ENCODE measurements at places on chromosomes 7 and 10. TPM values are rescaled to one million over a fixed set of nuclear protein-coding genes. Genes with fewer than 3 reads are reported as not detected.

The MMP21 gene
- total RNA-seq, result not detected

The EPHA1 gene
- 4.7 TPM for total RNA-seq

The C10orf95 gene
- total RNA-seq, result not detected

The GALNT17 gene
- 42.0 TPM for total RNA-seq

DNA sequence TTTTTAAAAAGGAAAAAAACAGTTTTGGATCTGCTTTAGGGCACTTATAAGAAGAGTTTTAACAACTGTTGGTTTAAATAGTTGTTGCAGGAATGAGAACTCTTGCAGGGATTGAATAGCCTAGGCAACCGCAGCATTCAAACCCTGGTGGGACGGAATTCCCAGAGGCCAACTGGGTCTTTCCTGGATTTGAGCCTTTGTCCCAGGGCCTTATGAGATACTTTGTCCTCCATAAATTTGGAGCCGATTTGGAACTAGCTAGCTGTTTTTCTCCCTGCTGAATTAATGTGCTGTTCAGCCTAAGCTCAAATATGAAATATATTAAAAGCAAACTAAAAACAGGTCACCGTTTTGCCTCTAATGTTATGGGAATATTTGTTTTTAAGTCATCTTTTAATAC lies 109.6 kb downstream of the LRMDA start:
- DNase-seq, result no peak

DNA sequence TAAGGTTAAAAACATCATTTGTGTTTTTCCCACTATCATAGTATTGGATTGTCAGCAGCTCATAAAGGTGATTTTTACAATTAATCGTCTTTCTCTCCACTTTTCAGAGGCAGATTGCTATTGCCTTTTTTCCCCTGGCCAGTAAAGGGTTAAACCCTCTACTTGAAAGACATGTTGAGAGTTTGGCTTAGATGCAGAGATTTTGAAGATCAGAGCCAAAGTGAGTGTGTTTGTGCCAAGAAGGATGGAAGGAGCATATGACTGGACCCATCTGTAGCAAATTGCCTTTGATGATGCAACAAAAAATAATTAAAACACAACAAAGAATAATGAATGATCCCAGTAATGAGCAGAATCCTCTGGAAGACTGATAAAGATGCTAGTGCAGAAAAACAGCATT lies 373.1 kb downstream of the MALRD1 start:
- DNase-seq, result no peak

GRCh38 chr10:103042129-103042528 lies 124.0 kb downstream of the CNNM2 start:
- DNase-seq, result no peak

GRCh38 chr10:84397735-84398144 lies 69.4 kb downstream of the CCSER2 start:
- DNase-seq, result no peak

DNA sequence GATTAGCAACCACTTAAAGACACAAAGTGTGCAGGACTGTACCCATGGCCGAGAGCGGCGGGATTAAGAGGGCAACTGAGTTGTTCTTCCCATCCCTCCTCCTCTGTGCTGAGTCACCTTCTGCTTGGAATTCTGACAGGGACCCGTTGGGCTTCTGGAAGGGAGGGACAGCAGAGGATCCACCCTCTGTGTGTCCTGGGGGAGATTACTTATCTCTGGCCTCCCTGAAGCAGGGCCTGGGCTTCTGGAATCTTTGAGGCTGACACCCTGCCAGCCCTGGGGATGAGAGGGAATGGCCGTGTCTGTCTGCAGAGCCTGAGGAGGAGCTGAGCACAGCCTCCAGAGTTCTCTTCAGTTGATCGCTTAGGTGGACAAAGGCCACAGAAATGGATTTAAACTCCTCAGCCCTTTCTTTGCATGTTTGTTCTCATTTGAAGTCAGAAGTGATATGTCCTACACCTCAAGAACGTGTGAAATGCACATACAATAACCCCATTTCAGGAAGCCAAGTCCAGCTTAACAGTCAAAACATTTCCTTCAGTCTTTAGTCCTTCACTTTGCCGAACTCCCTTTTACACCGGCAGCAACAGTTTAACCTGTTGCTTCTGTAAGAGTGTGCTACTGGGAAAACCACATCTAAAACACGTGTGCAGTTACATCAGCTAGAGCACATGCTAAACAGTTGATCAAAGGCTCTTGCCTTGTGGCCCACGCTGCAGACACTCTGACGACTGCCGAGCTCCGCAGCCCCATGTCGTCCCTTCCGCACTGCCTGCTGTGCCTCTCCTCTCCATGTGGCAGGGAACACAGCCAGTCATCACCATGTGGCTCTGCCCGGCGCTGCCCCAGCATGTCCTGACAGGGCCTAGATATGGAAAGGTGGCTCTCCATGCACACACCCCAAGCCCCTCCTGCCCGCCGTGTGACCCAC lies 55.7 kb downstream of the IKZF1 start:
- DNase-seq, result no peak

GRCh38 chr10:130042381-130042780 lies 68.2 kb downstream of the C10orf143 start:
- no peak for DNase-seq

- no peak for DNase-seq
Observed at GRCh38 chr7:148535217-148535616, 55.3 kb upstream of the C7orf33 start.

GRCh38 chr7:25953859-25954258 lies 198.1 kb upstream of the NFE2L3 start:
- no peak for DNase-seq

DNA sequence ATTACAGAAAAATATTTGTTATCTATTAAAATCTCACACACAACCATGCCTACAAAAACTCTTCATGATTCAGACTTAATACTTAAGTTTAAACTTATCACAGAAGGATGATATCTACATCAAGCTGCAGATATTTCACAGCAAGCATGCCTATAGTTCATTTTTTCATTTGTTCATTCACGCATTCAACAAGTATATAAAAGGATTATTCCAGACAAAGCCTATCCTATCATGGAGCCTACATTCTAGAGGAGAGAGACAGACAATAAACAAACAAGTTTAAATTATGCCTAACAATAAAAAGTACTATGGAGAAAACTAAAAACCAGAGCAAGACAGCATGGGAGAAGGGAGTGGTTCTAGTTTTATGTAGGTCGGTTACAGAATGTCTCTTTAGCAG lies 10.9 kb downstream of the TRDMT1 start:
- DNase-seq, result no peak

Measured in glutamatergic neuron (in vitro differentiated cells).